BJ (cell line): ENCODE measurements at places on chromosomes 12 and 14.

DNA sequence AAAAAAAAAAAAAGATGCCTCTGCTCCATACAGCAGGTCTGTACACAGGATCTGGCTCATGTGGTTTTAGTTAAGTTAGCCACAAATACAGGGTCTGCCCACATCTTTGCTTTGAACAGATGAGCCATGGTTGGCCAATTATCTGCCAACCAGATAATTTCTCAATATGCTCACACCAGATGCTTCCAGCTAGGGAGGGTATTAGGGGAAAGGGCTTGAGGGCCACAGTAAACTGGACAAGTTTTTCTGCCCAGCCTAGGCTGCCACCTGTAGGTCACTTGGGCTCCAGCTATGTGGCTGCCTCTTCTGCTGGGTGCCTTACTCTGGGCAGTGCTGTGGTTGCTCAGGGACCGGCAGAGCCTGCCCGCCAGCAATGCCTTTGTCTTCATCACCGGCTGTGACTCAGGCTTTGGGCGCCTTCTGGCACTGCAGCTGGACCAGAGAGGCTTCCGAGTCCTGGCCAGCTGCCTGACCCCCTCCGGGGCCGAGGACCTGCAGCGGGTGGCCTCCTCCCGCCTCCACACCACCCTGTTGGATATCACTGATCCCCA, 776 bp downstream of the RDH5 start:
- no peak for DNase-seq

DNA sequence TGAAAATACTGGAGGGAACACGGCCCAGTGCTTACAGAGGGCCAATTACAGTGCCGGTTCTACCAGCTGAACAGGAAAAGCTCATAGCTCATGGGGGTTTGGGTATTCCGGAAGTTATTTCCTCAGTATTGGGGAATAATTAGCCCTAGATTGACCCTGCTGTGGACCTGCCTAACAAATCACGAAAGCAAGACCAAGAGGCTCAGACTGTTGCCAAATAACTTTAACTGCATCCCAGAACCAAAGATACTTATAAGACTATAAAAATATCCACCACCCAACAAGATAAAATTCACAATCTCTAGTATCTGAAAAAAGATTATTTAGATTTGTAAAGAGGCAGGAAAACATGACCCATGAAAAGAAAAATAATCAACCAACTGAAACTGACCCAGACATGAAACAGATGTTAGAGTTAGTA, 8.0 kb upstream of the OR5AU1 start:
- no peak for DNase-seq

- no peak for DNase-seq
Observed at GRCh38 chr14:85695300-85695699, 165.4 kb downstream of the FLRT2 start.

- no peak for DNase-seq
Observed at GRCh38 chr14:99915305-99916090, 122.3 kb downstream of the EML1 start.

GRCh38 chr14:52048641-52049204, 20.1 kb downstream of the NID2 start:
- DNase-seq, result no peak

GRCh38 chr14:70281939-70282338, 77.5 kb downstream of the COX16 start:
- no peak for DNase-seq

GRCh38 chr12:47768323-47768811, 4.7 kb upstream of the SLC48A1 start:
- no peak for DNase-seq

- no peak for DNase-seq
Observed at GRCh38 chr14:104707608-104708595, 16.1 kb upstream of the ADSS1 start.

DNA sequence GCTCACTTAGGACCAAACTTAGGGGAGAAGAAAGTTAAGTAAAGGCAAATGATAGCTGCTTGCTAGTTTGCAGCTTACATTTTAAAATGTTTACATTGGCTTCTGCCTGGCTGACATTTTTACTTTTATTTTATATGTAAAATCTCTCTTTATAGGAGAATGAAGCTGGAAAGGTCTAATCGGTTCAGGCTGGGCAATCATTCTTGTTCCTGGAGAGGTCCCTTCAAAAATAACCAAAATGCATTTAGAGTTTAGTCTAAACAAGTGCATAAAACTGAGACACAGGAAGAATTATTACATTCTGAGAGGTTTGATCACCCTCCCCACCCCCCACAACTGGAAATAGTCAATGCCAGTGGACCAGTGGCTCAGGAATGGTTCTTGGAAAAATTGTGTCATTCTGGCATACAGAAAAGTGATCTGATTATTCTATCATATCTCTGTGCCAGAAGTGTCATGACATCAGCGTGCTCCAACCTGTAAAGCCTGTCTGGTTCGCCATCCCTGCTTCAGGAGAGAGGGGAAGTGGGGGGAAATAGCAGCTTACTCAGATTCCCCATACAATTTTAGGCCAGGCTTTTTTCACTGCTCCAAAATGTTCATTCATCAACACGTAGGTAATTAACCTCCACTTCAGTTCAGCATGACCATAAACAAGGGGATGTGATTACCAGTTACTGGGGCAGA, 4.2 kb downstream of the PRICKLE1 start:
- DNase-seq, result no peak

DNA sequence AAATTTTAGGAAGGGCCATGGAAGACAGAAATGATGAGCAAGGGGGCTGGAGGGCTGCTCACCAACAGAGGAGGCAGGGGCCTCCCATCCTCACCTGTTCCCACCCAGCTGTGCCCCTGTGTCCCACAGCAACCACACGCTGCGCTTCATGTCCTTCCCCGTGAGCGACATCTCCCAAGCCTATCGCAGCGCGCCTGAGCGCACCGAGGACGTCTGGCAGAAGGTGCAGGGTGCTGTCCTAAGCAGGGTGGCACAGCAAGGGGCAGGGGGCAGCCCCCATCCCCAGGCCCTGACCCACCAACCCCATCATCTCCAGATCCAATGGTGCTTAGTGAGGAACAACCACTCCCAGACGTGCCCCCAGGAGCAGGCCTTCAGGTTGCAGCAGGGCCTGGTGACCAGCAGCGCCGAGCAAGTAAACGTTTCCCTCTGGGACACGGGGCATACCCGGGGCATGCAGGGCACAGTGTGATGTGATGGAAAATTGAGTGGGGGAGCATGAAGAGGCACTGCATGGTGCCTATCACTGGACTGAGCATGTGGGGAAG, 8.1 kb downstream of the CARMIL3 start:
- no peak for DNase-seq

DNA sequence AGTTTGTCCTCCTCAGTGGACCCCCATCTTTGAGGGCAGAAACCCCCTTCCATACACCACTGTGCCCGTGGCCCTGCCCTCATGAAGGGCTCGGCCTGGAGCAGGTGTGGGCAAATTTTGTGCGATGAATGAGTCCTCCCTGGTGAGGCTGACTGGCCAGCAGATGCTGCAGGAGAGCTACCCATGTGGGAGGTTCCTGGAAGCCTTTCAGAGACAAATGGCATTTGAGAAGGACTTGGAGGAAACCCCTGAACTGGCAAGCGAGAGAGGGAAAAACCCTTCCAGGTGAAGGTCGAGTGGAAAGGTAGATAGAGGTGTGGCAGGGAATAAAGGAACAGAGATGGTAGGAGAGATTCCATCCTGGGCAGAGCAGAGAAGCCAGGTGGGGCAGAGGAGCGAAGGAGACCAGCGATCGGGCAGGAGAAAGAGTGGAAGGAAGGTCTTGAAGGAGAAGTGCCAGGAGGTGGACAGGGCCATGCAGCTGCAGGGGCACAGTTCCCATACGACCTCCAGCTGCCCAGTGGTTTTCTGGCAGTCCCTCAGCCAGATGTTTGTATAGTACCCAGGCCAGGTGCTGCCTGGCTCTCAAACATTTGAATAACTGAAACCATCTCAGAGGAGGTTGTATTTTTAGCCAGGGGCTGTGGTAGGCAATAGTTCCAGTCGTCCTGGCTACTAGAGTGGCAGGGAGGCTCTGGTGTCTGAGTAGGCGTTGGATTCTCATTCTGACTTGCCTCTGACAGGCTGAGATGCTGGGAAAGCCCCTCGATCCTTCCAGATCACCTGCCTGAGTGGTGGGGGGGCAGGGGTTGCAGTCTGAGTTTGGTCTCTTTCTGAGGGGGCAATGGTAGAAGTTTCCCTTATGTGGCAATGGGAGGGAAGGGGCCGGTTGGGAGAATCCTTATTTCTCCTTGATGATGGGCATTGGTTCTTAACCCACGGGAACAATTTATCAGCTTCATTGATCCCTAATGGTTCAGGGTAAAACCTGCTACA, 40.1 kb downstream of the FBXL14 start:
- no peak for DNase-seq

- no peak for DNase-seq
Observed at GRCh38 chr14:61196792-61197191, 84.3 kb downstream of the TMEM30B start.

DNA sequence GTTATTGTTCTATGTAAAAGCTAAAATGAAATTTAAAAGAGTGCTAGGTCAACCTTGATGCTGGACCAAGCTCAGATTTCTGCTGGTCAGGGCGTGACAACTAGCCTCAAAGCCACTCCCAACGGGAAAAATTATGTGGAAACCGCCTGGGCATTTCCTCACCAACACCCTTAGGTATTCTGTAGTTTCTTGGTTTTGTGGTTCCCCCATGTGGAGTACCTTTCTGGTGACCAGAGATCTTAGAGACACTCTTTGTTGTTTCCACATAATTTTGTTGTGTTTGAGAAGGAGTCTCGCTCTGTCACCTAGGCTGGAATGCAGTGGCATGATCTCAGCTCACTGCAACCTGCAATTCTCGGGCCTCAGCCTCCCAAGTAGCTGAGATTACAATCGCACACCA, 119.9 kb downstream of the DENND5B start:
- DNase-seq, result no peak

DNA sequence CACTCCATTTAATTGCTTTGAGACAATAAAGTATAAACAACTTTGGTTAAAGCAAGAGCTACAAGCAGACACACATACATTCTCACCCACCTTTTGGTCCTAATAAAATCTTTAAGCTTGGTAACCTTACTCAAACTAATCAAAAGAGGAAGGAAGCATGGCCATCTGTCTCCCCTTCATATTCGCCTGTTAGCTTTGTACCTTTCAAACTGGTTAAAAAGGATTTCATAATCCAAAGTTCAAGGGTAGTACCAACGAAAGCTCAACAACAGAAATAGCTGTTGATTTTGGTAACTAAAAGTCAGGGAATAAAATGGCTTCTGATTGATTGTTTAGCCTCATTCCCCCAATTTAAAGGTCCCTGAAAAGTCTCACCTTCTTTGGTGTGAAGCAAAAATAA, 456.9 kb downstream of the BCAT1 start:
- no peak for DNase-seq
